ENCODE measurements at places on chromosomes 2 and 18. TPM values are rescaled to one million over a fixed set of nuclear protein-coding genes. Genes with fewer than 3 reads are reported as not detected.

Gene CNDP1
- total RNA-seq, result not detected

Gene TUBB8B
- total RNA-seq, result not detected

Gene PAIP2B
- 5.9 TPM for total RNA-seq

Gene SCN9A
- 15.6 TPM for total RNA-seq

Gene PROKR1
- not detected for total RNA-seq

Gene DOK6
- 5.3 TPM for total RNA-seq

Gene ZFAND2B
- total RNA-seq, result 40.8 TPM

Gene SCYGR4
- total RNA-seq, result not detected

Gene CAB39
- 86.5 TPM for total RNA-seq

Gene SERPINB2
- total RNA-seq, result 1.1 TPM

Gene RALB
- 68.1 TPM for total RNA-seq

Gene LRATD1
- total RNA-seq, result 3.3 TPM

Gene GCC2
- 40.5 TPM for total RNA-seq

Gene GPR55
- total RNA-seq, result not detected
